LHCN-M2 (cell line): ENCODE measurements at places on chromosomes 6 and 20.

DNA sequence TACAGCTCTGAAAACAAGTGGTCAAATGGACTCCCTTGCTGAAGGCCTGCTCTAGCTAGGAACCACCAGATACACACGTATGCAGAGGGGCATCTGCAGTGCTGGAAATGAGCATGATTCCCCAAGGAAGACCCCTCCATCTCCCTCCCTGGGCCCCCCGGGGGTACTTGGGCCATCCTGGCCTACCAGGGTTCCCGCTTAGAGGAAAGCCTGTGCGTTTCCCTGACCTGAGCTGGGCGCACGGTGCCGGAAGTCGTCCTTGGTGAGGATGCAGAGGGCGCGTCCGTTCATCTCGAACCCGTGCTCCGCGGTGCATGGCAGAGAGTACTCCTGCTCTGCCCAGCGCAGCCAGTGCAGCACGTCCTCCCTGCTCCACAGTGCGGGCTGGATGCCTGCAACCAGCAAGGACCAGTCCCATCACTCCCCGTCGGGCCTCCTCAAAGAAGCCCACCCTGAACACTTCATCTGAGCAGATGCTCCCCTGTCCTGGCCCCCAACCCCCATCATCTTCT, 11.8 kb downstream of the ETV7 start:
- no peak for DNase-seq

DNA sequence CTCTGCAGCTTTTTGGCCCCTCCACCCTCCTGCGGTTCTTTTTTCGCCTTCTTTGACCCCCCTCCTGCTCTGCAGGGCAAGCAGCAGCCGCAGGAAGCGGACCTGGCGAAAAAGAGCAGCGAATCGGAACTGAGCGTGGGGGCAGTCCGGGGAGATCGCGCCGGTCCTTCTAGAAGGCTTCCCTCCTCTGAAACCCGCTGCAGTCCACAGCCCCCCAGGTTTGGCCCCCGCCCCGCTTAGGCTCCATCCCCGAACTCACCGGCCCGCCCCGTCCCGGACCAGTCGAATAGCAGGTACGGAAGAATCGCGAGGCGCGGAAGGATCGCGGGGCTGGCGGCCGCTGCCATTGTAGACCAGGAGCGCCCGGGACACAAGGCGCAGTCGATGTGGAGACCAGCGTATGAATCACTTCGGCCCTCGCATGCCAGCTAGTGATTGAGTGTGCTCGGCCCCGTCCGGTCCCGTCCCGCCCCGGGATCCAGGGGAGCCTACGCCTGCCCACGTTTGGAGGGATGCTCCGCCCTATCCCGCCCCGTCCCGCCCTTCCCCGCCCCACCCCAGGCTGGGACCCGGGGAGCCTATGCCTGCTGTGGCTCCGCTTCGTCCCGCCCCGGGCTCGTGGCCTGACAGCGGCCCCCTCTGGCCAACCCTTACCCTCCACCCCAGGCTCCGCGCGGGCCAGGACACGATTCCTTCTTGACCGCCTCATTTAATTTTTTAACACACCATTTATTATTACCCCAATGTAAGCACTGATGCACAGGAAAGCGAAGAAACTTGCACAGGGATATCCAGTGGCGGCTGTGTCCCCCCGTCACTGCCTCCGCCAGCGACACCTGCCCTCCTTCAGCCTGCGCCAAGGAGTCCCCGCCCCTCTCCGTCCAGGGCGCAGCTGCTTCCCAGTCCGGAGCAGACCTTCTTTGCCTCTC, at the start of gene ULBP3:
Gene ULBP3 (minus strand): TSS at position 402 of the 929 bp plus-strand sequence. CDS start 55 bp downstream, at position 347.
- DNase-seq: peak; percentile 96

DNA sequence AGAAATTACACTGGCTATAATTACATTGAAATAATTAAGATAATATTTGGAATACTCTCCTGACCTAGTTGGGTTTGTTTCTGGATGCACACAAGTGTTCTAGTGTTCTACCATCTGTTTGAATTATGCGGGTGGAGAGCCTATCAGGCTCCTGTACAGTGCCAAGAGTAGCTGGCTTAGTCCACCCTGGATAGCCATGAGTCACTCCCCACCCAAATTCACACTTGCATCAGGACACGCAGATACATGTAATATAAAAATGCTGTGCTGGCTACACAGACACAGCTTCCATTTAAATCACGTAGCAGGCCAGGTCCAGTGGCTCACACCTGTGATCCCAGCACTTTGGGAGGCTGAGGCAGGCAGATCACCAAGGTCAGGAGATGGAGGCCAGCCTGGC, 686.2 kb upstream of the SLC35B3 start:
- DNase-seq: no peak

- DNase-seq: peak; percentile 92
These were observed 736.4 kb upstream of the MARCKS start for GRCh38 chr6:113120582-113121285.

DNA sequence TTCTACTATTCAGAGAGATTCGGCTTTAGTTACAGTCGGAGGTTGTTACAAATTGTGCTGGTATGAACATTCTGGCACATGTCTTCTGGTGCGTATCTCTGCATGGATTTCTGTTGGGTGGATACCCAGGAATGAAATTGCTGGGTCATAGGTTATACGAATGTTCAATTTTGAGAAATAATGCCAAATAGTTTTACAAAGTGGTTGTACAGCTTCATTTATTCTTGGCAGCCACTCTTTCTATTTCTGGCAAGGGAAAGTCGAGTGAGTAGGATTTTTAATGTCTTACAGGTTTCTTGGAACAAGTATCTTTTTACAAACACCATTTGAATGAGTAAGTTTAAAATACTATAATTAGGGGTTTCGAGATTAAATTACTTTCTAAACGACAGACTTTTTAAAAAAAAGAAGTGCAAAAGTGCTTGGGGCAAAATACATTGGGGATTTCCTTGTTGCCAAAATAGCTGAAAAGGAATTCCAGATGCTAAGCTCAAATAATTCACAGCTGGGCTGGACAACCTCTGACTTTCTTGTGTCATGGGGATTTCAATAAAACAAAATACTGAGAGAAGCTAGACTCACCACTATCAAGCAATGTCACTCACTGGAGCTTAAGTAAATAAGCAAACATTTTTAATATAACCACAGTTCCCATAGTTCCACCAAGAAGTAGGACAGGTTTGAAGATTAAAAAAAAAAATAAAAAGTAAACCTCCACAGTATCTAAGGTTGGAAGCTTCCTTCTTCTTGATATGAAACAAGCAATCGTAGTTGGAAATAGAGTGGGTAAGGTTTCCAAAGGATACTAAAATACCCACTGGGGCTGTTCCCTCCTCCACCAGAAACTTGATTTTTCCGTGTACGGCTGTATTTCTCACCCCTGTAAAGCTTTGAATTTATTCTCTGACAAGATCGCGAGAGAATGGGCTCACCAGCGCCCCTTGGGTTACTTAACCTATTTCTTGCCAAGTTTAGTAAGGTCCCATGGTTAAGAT, 21.6 kb upstream of the GFOD1 start:
- no peak for DNase-seq

GRCh38 chr6:92723390-92723931, 695.9 kb downstream of the EPHA7 start:
- no peak for DNase-seq

GRCh38 chr6:167238146-167238693, 52.9 kb upstream of the UNC93A start:
- DNase-seq: no peak

GRCh38 chr6:47106216-47106615, 64.1 kb upstream of the ADGRF1 start:
- DNase-seq: no peak

- DNase-seq: no peak
These were observed 40.5 kb downstream of the AKIRIN2 start for GRCh38 chr6:87661503-87661902.

DNA sequence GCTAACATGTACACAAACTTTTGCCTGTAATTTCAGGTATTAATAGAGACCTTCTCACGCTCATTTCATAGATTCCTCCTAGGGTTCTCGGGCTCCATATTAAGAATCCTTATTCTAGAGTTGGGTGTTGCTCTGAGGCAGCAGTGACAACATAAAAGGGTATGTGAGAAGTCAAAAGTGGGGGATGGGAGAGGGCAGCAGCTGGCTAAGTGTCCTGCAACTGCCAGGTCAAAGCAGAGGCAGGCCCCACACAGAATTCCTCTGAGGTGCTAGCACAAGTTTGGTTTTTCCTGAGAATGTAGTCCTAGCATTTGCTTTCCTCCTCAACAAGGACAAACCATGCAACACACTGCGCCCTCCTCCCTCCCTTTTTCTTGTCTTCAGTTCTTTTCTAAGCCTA, 4.6 kb downstream of the NSFL1C start:
- DNase-seq: no peak

DNA sequence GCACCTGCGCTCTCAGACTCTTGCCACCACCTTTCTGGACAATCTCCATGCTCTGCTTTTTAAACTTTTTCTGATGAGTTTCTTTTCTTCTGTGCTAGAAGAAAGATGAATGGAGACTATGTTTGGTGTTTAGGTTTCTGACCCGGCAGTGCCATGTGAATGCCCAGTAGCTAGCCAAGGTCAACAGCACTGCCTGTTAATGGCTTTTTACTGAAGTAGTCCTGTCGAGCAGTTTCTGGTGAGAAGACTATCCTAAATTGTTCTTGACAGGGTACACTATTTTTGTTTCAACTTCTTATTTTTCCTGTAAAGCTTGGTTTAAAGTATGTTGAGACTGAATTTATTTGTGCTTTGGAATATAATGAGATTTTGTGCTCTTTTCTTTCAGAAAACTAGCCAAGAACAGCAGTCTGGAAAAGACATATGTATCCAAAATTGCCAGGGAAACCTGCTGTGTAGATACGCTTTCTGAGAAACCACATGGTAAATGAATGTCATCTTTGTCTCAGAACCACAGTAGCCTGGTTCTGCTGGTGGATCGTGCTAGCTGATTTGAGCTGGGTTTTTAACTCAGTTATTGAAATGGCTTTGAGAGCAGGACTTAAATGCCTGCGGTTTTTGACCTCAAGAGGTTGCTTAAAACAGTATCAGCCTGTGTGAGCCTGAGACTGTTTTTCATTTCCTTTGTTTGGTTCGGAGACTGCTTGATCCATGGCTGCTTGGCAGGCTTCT, 48.1 kb downstream of the KCNS1 start:
- peak; percentile 53 for DNase-seq

GRCh38 chr20:20939006-20939405, 167.2 kb downstream of the LINC00237 start:
- no peak for DNase-seq

- no peak for DNase-seq
These were observed 44.4 kb upstream of the SLC22A3 start for GRCh38 chr6:160303806-160304205.

DNA sequence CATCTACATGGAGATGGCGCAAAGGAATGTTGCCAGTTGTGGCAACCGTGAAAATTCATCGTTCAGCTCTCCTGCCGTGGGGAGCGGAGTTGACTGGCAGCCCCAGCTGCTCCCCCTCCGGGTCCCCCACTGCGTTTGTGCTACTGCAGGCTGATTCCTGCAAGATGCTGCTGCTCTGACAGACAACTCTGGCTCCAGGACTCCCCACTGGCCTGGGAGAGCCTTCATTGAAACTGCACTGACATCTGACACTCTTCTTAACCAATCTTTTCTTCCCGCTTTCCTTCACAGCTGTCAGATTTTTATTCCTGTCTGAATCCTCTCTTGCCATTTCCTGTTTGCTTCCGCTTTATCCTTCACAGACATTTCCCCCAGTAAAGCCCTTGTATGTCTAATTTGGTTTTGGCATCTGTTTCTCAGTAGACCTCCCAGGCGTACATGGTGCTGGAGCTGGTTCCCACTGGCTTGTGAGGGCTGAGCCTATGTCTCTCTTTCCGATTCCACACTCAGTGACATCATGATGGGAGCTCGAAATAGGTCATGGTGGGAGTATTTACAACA, 9.5 kb upstream of the ATRN start:
- peak; percentile 81 for DNase-seq

GRCh38 chr20:5526516-5526915, 209.8 kb upstream of the PROKR2 start:
- no peak for DNase-seq

- DNase-seq: no peak
These were observed 65.9 kb upstream of the FBXL4 start for GRCh38 chr6:99013661-99014060.

DNA sequence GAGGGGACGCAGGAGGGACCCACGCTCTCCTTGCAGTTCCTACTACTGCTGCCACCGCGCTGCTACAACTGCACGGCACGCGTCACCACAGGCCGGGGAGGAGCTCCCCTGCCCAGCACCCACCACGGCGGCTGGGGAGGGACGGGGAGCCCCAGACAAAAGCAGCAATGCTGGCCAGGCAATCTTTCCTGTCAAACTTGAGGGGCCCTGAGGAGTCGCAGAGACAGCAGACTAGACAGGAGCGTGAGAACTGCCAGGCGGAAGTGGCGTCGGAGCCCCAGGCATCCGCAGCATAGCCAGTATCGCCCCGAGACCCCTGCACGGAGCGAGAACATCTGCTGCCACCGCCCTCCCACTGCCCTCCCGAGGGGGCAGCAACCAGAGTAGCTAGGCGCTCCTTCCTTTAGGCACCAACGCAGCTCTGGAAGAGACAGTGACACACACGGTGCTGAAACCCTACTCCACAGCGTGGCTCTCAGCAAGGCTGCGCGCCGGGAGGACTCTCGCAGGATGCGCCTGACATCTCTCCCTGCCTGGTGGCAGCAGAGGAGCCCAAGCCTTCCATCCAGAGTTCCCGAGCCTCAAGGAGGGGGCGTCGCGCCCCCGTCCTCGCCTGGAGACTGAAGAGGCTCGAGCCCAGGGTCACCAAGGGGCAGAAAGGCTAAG, 2.2 kb downstream of the TAF4 start:
- no peak for DNase-seq

- DNase-seq: no peak
These were observed 125.0 kb upstream of the TSHZ2 start for GRCh38 chr20:52847029-52847660.

GRCh38 chr6:57242505-57242904, 20.4 kb upstream of the RAB23 start:
- peak; percentile 90 for DNase-seq

DNA sequence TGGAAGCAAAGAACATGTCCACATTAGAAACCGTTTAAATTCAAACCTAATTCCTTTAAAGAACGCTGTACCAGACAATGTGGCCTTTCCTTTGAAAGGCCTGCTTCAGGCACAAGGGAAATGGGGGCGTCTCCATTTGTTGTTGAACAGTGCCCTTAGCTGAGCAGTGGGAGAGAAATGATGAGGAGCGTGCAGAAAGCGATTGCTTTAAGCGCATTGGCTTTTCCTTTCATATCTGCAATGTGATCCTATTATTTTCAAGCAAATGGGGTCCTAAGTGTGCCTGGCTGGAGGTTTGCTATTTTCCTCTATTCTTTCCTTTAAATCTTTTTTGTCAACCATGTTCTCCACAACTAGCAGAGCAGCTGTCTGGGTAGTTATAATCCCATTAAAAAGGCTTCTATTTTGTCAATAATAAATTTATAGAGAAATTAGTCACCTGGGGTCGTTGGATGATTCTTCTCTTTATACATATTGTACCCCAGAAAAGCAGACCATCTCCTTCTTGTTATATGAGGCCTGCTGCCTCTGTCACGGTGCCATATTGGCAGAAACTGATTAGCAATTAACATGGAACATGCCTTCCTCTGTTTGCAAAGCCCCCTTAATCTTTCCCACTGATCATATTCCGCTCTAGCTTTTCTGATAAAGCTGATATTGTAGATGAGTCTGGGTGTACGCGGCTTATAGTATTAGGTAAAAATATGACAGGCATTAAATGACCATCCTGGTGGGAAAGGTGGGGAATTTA, 151.1 kb upstream of the JAG1 start:
- no peak for DNase-seq
